ENCODE measurements at places on chromosomes 7 and 10.

DNA sequence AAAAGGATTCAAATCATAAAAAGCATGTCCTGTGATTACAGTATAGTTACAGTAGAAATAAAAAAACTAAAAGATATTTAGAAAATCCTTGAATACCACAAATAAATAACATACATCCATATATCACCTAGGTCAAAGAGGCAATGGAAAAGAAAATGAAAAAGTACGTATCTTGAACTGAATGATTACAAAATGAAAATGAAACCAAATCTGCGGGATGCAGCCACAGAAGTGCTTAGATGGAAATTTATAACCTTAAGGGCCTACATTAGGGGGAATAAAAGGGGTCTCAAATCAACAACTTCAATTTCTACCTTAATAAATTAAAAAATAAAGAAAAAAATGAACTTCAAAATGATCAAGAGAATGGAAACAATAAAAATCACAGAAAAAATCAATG lies 879.0 kb upstream of the CELF2 start:
- DNase-seq, result no peak

DNA sequence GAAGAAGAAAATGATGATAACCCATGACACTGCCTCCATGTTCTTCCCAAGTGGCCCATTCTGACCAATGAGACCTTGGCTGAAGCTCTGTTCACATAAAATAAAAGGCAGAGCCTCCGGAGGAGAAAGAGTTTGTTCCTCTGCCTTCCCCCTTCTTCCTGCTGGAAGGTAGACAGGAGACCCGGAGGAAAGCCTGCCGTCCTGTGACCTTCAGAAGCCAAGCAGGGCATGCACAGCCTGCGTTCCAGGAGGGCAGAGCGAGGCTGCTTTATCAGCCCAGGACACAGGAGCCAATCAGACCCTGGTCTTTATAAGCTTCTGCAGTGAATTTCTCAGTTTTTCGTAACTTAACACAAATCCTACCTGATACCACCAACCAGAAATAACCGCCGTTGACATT lies 8.6 kb upstream of the GRID1 start:
- DNase-seq, result no peak

GRCh38 chr7:140866926-140867325 lies 57.8 kb downstream of the BRAF start:
- DNase-seq, result no peak

DNA sequence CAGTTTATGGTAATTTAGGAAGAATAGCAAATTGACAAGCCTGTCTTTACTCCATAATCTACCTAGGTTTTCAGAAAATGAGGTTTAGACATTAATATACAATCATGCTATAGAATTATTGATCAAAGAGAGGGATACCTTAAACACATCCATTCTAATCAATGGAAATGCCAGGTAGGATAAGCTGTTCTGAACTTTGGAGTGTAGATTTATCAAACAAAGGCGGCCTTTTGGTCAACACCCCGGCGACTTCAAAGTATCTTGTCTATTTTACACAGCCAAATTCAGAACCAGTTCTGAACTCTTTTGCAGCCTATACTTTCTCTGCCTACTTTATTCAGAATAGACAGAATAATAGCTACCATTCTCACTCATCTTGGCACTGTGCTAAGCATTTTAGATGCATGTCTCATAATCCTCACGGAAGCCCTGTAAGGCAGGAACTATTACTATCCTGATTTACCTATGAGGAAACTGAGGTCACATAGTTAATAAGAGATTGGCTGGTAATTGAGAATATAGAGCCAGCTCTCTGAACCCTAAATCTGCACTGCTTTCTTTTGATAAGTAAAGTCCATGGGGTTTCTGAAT lies 641.9 kb upstream of the LRRTM3 start:
- no peak for DNase-seq

DNA sequence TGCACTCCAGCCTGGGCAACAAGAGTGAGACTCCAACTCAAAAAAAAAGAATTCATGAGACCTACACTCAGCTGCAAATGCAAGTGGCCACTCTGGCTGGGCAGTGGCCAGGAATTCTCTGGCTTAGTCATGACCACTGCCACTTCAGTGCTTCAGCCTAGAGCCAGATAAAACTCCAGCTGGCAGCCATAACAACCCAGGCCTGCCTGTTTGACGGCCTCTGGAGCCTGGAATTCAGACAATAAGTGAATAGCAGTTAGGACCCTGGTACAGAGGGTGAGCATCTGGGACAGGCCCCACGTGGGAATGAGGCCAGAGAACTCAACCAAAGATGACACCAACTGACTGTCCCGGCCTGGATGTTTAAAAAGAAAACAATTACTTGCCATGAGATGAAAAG lies 18.9 kb downstream of the RCC1L start:
- DNase-seq, result no peak

Data from HS-27A (cell line).